Diencephalon (tissue), 1 donor: ENCODE measurements at places on chromosomes 7 and 10. TPM values are rescaled to one million over a fixed set of nuclear protein-coding genes. Genes with fewer than 3 reads are reported as not detected.

CFAP69 gene
- total RNA-seq: 9.2 TPM

ZNF853 gene
- total RNA-seq: 28.8 TPM

EN2 gene
- 0.23 TPM for total RNA-seq

CNPY1 gene
- 0.46 TPM for total RNA-seq

C7orf33 gene
- total RNA-seq: not detected

FAM180A gene
- total RNA-seq: not detected
